ENCODE measurements at places on chromosomes 7 and 10.

GRCh38 chr10:122480146-122480833 lies 18.9 kb downstream of the HTRA1 start:
- DNase-seq, result no peak

- no peak for DNase-seq
Observed at GRCh38 chr10:122475100-122475499, 13.7 kb downstream of the HTRA1 start.

GRCh38 chr7:859359-860030 lies 16.9 kb upstream of the GET4 start:
- DNase-seq, result no peak

- DNase-seq, result no peak
Observed at GRCh38 chr7:130458257-130458656, 17.4 kb upstream of the CEP41 start.

DNA sequence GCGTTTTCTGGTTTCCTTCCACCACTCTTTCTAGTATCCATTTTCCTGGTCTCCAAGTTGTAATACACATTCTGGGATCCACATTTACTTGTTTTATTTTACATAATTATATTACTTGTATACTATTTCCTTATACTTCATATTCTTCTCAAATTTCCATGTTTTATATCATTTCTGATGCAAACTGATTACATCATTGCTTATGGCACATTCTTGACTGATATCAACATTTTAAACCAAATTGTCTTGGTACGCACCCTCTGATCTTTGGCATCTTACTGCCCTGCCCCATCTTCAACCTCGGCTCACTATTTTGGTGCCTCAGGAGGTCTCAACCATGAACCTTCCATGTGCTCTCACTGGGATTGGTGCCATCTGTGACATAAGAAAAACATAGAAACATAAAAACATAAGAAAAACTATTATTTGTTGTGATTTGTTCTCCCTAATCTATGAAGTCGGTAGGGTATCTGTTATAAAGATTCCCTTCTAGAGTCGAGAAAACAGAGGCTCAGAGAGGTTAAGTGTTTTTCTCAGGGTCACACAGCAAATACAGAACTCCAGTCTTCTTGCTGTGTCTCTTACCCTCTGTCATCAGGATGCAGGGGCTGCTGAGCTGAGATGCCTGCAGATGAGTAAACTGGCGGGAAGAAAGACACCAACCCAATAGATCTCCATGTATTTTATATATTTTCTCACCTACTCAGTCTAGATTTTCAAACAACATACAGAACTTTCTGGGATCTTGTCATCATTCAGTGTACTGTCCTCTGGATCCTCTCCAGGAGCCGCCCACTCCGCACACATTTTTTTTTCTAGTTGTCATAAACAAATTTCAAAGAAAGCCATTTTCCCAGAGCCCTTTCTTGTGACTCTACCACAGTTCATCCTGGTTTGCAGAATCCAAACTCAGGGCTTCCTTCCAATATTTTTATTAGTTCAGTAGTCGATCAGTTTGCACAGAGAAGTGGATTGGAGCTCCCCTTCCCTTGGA lies 79.5 kb downstream of the PARP12 start:
- DNase-seq, result no peak

GRCh38 chr10:115250784-115251183 lies 157.6 kb downstream of the ATRNL1 start:
- no peak for DNase-seq

DNA sequence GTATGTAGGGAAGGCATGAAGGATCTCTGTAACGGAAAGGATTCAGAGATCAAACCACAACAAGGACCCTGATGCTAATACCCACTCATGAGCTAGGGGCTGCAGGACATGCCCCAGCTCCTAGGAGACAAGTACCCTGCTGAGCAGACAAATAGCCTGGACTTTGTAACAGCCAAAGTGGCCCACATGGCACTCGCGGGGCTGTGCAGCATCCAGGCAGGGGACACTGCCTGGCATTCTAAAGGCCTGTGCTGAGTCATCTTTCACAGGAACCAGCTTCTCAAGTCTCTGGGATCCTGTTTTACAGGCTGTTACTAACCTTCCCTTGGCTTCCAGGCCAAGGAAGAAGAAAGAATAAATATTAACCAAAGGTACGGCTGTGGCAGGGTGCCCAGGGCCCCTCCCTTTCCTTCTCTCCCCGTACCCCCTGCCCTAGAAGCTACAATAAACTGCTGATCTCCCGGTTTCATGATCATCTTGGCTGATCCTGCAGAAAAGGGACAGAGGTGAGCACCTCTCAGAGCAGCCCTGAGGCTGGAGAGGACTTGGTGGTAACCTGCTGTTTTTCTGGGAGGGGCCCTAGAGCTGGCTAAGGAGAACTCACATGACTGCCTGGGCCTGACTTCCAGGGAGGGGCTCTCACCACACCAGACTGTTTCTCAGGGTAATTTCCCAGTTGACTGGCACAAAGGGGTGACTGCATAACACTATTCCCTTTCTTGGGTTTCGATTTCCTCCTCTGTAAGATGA lies 4.2 kb upstream of the RPEL1 start:
- peak; percentile 56 for DNase-seq

GRCh38 chr7:134290286-134290685 lies 26.4 kb downstream of the SLC35B4 start:
- peak; percentile 54 for DNase-seq

GRCh38 chr7:91396-92175 lies 100.8 kb upstream of the FAM20C start:
- no peak for DNase-seq

DNA sequence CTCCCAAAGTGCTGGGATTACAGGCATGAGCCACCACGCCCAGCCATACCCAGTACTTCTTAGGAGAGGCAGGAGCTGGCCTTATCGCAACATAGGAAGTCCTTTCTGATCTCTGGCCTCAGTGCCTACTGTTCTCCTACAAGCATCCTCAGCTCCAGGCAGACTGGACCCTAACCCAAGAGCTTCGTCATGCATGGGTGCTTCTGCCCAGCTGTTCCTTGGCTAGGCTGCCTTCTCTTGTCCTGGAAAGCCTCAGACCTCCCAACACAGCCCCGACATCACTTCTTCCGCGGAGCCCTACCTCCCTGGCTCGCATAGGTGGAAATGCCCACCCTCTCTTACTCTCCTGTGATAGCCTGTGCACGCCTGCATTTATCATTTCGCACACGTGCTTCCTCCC lies 15.8 kb downstream of the BCL7B start:
- no peak for DNase-seq

GRCh38 chr10:100038561-100039071 lies 28.9 kb upstream of the DNMBP start:
- DNase-seq, result no peak

GRCh38 chr10:49044293-49045193 lies 70.8 kb downstream of the VSTM4 start:
- no peak for DNase-seq

- peak; percentile 50 for DNase-seq
Observed at GRCh38 chr7:149680331-149681025, 92.9 kb downstream of the ZNF467 start.
